ENCODE measurements at places on chromosomes 4 and X.
A peak's percentile ranks its signal among the peaks of the same experiment; 100 is the strongest.

DNA sequence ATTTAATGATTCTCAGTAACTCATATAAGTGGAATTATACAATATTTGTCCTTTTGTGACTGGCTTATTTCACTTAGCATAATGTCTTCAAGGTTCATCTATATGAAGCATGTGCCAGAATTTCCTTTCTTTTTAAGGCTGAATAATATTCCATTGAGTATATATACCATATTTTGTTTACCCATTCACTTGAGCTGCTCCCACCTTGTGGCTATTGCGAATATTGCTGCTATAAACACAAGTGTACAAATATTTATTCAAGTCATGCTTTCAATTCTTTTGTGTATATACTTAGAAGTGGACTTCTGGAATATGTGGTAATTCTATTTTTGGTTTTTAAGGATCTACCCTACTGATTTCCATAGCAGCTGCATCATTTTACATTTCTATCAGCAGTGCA is 219.1 kb downstream of the MID1 start:
- no peak overlapping the region for H3K27ac ChIP-seq
- H3K4me1 ChIP-seq, result peaks cover 17% of the 10 kb centered on the region

DNA sequence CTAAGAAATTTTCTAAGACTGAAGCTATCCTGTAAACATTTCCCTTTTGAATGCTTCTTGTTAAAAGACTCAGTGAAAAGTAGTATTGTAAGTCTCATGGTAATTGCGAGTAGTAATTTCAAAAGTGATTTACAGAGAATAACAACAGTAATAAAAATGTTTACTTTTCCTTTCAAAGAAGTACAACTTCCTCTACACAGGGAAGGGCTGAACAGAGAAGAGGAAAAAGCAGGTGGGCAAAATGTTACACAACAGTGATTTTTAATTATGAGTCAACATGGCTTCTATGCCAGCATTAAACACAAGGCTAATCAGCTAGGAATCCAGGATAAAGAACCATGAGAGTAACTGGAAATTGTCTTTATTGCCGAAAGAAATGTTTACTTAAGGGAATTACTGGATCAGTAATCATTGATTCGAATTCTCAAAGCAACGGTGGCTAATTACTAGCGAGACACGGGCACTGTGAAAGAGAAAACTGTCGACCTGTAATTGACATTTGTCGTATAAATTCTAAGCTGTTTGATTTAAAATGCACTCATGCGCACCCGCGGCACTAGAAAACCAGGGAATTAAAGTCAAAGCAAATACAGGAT is 15.4 kb downstream of the UTP3 start:
- no peak for DNase-seq
- H3K27me3 ChIP-seq, result peaks cover 3% of the 10 kb centered on the region
- H3K4me1 ChIP-seq, result peaks cover 13% of the 10 kb centered on the region
- H3K4me3 ChIP-seq, result peak overlapping the region; percentile 88
- H3K36me3 ChIP-seq, result no peaks in the 10 kb centered on the region

GRCh38 chrX:71181558-71181909 is 36.9 kb downstream of the NLGN3 start:
- peak overlapping the region; percentile 98 for H3K27ac ChIP-seq
- peaks cover 38% of the 10 kb centered on the region for H3K4me1 ChIP-seq
- peak overlapping the region; percentile 73 for H3K4me3 ChIP-seq
- no peaks in the 10 kb centered on the region for H3K36me3 ChIP-seq
- DNase-seq, result no peak

DNA sequence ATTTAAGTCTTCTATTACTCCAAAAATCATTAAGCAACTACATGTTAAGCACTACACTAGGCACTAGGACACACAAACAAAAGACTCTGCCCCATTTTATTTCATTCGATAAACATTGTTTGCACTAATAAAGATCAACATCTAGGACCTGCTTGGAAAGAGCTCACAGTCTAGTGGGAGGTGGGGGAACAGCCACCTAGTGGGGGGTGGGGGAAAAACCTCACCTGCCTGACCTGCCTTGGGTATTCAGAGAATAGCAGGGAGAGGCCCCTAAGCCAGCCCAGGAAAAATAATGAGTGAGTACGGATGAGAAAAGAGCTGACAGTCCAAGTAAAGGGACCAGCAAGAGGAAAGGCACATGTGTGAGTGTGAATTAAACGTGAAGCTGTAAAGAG is 52.2 kb downstream of the PRDM5 start:
- H3K4me3 ChIP-seq, result no peak overlapping the region
- H3K27me3 ChIP-seq, result no peaks in the 10 kb centered on the region
- no peaks in the 10 kb centered on the region for H3K36me3 ChIP-seq
- DNase-seq, result peak; percentile 61
- H3K27ac ChIP-seq, result peak overlapping the region; percentile 60
- peaks cover 40% of the 10 kb centered on the region for H3K4me1 ChIP-seq

DNA sequence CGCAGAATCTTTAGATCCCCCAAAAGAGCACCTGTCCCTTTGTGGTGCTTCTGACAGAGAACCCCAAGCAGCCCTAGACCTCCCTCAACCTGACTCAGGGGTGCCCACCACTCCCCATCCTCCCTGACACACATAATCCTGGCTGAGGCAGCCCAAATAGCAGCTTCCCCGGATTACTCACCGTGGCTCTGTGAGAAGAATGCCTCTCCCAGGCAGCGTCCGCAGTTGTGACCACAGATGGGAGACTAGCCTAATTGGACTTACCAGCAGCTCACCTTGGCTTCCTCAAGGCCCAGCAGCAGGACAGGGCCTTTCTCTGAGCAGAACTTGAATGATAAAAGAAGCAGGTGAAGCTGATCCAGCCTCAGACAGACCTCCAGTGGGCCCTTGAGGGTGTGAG is 10.3 kb upstream of the ODAPH start:
- no peaks in the 10 kb centered on the region for H3K4me1 ChIP-seq
- H3K4me3 ChIP-seq, result no peak overlapping the region
- no peak overlapping the region for H3K27ac ChIP-seq
- H3K27me3 ChIP-seq, result no peaks in the 10 kb centered on the region
- no peak for DNase-seq

DNA sequence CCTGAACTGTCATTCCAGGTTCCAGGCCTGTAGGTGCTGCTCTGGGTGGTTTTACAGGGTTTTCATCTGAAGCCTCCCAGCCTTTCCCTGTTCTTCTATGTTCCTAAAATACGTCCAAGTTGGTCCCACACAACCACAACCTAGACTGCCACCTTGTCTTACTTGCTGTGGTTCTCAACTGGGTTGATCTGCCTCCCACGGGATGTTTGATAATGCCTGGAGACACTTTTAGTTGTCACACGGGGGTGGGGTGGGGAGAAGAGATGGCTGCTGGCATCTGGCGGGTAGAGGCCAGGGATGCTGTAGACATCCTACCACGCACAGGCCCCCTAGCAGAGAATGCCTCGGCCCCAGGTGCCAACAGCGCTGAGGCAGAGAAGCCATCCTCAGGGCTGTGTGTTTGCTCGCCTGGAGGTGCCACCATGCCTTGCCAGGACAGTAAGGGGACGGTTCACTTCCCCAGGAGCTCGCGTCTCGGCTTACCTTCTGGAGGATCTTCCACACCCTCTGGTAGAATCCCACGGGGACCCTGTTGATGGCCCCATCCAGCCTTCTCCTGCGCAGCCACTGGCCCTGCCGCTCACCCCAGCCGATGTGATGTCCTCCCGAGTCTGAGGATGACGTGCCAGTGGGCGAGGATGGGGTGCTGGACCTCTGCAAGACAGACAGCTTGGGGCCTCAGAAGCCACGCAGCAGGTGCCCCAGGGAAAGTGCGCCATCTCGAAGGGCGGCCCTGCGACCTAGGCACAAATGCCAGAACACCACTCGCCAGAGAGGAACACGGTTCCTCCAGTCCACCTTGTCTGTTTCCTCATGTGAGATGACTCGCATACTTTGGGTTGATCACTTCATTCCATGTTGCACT is 87.0 kb downstream of the PHKA2 start:
- DNase-seq, result no peak
- H3K27me3 ChIP-seq, result no peaks in the 10 kb centered on the region
- H3K36me3 ChIP-seq, result no peaks in the 10 kb centered on the region
- no peak overlapping the region for H3K27ac ChIP-seq
- no peak overlapping the region for H3K4me3 ChIP-seq

DNA sequence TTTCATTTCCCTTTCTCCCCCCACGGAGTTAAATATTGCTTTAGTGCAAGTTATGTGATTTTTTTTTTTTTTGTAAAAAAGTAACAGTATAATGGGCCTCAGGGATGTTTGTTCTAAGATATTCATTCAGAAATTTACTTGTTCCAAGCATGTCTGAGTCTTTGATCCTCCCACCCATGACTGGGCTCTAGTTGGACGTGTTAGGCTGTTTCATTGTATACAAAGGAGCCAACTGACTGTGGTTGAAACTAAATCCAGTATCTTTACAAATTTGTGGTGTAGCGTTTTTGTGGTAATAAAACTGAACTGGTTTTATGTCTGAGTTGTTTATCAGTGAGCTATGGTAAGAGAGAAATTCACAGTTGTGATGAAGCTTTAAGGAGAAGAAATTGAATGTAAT is 74.1 kb downstream of the DOCK11 start:
- H3K36me3 ChIP-seq, result no peaks in the 10 kb centered on the region
- no peak for DNase-seq
- no peak overlapping the region for H3K4me3 ChIP-seq
- H3K27ac ChIP-seq, result no peak overlapping the region
- no peaks in the 10 kb centered on the region for H3K27me3 ChIP-seq
- no peaks in the 10 kb centered on the region for H3K4me1 ChIP-seq
